ENCODE measurements at places on chromosomes 6 and 20.

DNA sequence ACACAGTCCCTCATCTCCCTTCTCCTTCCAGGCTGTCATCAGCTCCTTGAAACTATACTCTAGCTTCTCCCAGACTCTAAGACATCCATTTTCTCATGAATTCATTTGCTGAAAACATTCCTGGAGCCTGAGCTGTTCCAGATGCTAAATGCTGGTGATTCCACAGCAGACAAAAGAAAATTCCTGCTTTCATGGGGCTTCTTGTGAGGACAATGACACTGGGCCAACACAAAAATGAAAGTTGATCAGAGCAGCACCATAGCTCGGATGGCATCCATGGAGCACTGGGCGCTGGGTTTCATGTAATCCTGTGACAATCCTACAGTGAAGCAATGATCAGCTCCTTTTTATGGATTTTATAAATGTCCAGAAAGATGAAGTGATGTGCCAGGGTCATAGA lies 47.4 kb upstream of the STX16 start:
- no peak for DNase-seq

- DNase-seq = no peak
Observed at GRCh38 chr6:153591159-153591558, 447.9 kb upstream of the OPRM1 start.

DNA sequence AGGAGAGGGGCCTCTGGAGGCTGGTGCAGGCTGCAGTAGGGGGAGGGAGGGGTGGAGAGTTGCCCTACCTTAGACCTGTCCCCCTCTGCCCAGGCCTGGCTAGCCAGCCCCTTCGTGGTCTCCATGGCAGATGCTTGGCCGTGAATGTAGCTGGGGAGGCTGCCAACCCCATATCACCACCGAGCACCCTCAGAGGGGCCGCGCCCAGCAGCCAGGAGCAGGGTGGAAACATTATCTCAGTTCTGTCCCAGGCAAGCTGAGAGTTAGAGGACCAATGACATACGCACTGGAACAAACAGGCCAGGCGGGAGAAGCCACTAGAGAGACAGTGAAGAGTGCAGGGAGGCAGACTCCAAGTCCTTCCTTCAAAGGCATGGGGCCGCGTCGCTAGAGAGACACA lies 66.5 kb downstream of the LRFN2 start:
- DNase-seq = no peak

- DNase-seq = peak; percentile 68
Observed at GRCh38 chr6:158978757-158979156, 21.2 kb downstream of the RSPH3 start.

DNA sequence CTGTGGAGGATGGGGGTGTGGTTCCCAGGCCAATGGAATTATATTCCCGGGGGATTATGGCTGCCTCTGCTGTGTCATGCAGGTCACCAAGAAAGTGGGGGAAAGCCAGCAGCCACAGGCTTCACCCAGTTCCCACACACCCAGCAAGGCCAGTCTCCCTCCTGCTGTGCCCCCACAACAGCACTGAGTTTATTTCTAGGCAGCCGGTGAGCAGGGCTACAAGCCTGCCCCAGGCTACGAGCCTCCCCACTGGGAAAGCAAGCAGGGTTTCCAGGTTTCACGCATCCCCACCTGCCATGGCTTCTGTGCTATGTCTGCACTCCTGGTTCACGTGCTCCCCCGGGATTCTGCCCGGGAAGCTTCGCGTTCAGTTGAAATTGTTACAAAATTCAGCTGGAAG lies 72.6 kb downstream of the ERMARD start:
- DNase-seq = no peak

DNA sequence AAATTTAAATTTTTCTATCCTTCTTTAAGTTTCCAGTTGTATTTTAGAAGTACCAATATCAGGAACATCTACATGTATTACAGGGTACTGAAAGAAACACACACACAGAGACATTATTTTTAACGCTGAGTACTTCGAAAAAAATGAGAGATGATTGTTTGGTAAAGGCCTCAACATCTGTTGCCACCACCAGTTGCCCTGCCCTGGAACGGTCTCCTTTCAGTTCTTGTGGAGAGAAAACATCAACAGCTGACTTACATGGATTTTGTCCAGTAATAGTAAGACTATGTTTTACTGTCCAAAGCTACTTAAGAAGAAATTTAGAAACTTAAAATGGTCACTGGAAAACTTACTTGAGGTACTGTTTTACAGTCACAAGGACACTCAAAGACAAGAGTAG lies 16.7 kb downstream of the HMGCLL1 start:
- no peak for DNase-seq

GRCh38 chr6:129492260-129492659 lies 217.7 kb downstream of the ARHGAP18 start:
- no peak for DNase-seq

GRCh38 chr20:58021481-58021880 lies 207.0 kb downstream of the ANKRD60 start:
- peak; percentile 47 for DNase-seq

DNA sequence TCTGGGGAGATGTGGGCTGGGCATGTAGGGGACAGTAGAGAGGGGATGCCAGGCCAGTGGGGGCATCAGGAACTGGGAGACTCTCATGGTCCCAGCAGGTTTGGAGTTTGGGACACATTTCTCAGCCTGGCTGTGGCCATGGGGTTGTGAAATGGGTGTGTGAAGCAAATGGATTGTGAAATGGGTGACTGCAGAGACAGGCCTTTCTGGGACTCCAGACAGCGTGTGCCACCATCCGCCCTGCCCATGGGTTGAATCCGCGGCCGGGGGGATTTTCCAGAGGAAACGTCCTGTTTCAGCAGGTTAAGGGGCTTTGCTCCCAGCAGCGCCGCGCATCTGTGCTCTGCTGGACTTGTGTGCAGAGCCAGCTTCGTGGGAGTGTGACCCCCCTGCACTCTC lies 3.7 kb upstream of the PMEPA1 start:
- DNase-seq = no peak

GRCh38 chr6:29112135-29112534 lies 4.3 kb downstream of the OR2J3 start:
- DNase-seq = peak; percentile 12

DNA sequence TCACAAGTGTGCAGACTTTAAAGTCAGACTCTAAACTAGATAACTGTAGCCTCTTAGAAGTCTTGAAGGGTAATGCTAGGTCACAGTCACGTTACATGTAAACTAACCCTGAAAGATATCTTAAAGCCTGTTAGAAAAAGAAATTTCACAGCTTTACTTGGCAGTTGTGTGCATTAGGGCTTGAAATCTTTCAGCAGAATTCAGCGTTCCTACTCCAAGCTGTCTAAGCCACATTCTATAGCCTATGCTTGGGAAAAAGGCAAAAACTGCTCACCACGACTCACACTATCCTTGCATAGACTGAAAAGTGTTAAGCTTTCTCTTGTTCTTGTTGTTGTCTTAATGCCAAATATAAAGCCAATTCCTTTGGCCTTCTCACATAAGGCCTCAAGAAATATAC lies 338.0 kb upstream of the SASH1 start:
- DNase-seq = no peak

DNA sequence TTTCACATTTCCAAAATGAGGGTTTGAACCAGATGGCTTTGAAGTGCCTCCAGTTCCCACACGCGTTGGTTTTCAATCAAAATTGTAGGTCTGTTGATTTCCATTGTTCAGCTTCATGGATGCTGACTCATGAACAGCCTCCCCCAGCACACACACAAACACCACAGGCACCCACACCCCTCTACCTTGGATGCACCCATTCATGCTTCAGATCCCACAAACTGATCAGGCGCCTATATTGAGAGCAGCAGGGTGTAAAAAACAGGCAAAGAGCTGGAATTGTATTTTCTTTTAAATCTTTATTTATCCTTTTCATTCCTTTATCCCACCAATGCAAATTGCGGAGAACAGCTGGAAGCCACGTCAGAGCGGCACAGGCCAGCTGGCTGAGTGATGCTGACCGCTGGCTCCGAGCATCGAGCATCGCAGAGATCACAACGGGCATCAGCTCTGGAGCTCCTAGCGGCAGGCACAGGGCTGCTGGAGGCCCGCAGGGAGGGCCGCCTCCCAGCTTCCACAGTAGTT lies 29.3 kb upstream of the TBC1D7 start:
- no peak for DNase-seq

DNA sequence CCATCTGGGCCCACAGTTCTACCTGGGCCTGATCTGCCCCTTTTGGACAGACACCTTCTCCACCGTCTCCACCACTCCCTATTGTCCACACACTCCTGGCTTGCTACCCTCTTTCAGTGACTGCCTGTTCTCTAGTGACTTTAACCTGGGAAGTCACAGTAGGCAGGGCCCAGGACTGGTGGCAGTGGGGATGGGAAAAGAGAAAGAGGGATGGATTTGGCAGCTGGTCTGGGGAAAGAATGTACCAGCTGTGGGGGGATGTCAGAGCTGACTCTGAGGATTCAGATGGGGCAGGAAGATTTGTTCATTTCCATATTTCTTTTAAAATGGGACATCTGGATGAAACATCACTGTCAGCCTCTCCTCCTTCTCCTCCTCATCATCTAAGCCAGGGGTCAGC lies 85.5 kb downstream of the SULF2 start:
- DNase-seq = no peak

DNA sequence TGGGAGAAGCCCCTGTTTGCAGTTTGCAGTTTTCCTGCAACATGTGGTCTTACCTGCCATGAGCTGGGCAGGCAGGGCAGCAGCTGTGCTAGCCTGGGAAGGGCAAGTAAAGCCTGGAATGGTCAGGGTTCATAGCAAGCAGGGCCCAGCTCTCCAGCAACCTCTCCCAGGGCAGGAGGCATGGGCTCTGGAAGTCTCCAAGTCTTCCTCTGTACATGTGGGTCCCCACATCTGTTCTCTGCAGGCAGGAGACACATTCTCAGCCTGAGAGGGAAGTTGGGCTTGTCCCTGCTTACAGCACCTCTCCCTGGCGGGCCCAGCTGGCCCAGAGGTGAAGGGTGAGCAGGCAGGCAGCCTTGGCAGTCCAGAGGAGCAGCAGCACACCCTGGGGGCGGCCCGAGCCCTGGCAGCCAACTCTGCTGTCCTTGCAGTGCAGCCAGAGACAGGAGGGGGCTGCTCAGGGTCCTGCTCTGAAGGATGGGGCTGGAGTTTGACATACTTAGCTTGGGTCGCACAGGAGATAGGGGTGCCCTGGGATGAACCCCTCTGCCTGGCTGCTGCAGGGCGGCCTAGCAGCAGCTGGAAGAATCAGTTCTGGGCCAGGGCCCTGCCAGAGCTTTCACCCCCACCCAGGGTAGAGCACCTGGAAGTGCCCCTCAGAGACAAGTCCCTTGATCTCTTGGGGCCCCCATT lies 176.0 kb downstream of the MRPL14 start:
- DNase-seq = peak; percentile 46

DNA sequence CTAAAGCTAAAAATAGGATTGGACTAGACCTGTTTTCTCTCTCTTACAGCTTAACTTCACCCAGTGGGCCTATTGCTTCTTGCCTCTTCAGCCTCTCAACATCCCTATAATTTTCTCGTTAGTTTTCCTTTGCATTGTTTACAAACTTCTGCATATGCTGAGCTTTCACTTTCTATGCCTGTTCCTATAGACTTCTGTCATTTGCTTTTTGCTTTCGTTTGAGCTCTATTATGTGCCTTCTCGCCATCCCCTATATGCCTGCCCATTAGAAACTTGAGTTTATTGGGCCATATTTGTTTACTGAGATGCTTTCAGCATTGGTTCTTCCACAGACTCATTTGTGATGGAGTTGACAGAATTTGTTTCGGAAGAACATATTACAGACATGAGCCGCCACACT lies 40.9 kb downstream of the NCOA7 start:
- no peak for DNase-seq

- no peak for DNase-seq
Observed at GRCh38 chr20:41453010-41453950, 86.7 kb upstream of the EMILIN3 start.

GRCh38 chr6:149445573-149445972 lies 39.2 kb downstream of the ZC3H12D start:
- DNase-seq = no peak

GRCh38 chr6:15477746-15478145 lies 185.1 kb downstream of the DTNBP1 start:
- no peak for DNase-seq

DNA sequence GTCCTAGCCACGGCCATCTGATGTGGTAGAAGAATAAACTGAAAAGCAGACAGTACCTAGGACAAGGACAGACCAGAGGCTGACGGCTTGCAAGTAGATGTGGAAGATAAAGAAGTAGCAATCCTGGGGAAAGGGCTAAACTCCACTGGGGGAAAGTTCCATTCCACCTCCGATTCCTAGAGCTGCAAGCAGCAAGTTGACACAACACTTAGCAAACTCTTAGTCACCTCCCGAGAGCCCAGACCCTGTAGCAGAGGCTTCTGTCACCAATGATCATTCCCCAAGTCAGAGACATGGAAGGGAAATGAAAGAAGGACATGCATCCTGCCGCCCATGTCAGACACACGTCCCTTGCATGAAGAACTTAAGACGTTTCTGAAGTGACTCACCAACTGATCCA lies 99.2 kb upstream of the RPS6KA2 start:
- DNase-seq = no peak

GRCh38 chr20:461254-462198 lies 807 bp downstream of the TBC1D20 start:
- DNase-seq = peak; percentile 48

GRCh38 chr6:74932232-74932888 lies 273.5 kb downstream of the COL12A1 start:
- DNase-seq = peak; percentile 59

GRCh38 chr6:170447561-170447930 lies 105.6 kb downstream of the PSMB1 start:
- DNase-seq = no peak

All from T47D (cell line).